ENCODE measurements at places on chromosomes 6 and 20. TPM values are rescaled to one million over a fixed set of nuclear protein-coding genes. Genes with fewer than 3 reads are reported as not detected.

LAMA2 gene
- total RNA-seq = 67.5 TPM

DNA sequence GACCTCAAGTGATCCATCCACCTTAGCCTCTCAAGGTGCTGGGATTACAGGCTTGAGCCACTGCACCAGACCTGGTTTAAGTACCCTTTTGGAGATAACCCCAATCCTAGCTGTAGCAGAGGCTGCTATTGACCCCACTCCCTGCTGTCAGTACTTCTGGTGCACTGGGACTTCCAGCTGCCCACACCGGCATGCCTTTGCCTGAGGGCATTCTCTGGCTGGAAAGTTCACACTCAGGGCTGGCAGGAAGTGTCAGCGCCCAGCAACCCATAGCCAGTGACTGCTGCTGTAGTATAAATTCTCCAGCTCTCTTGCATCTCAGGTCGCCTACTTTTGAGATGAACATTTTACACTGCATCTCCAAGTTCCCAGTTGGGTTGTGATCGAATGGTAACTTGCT lies 75.3 kb downstream of the UTRN start:
- DNase-seq = no peak

- no peak for DNase-seq
Observed at GRCh38 chr6:66538551-66539135, 831.6 kb upstream of the EYS start.

DNA sequence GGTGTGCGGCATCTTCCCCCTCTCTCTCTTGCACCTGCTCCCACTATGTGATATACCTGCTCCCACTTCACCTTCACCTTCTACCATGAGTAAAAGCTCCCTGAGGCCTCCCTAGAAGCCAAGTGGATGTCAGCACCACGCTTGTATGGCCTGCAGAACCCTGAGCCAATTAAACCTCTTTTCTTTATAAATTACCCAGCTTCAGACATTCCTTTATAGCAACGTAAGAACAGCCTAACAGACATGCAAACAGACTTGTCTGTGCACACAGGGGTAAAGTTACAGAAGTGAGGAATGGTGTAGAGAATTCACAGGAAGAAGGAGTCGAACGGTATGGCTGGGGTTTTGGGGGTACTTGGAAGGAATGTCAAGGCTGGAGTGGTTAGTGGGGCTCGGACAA lies 14.8 kb upstream of the TGM2 start:
- no peak for DNase-seq

DEF6 gene
- 0.51 TPM for total RNA-seq

PARD6B gene
- 1.0 TPM for total RNA-seq

GRCh38 chr6:3409699-3410384 lies 47.0 kb downstream of the SLC22A23 start:
- DNase-seq = no peak

GRCh38 chr6:43310624-43311023 lies 2.0 kb upstream of the CRIP3 start:
- DNase-seq = no peak

DNA sequence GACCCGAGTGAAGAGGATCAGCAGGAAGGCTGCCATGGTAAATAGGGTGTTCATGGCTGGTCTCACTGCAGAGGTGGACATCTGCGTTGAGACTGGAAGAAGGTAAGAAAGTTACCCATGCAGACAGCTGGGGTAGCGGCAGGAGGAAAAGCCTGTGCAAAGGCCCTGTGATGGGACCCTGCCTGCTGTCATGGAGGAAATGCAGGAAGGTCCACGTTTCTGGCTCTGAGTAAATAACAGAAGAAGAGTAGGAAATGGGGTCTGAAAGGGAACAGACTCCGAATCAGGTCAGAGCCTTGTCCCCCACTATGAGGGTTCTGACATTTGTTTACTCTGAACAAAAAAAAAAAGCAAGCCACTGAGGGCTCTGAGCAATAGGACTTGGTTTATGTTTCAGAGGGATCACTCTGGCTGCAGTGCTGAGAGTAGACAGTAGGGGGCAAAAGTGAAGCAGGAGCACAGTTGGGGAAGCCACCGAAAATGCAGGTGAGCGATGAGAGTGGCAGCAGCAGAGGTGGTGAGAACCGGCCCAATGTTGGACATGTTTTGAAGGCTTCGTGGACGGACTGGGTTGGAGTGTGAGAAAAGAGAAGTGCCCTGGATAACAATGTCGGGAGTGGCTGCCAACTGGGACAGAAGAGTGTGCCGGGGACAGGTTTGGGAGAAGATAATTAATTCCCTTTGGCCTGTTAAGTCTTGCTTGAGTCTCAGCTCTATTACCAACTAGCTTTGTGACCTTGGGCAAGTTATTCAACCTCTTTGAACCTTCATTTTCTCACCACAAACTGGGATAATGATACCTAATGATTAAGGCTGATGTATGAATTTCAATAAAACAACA lies 57.9 kb upstream of the MAP7 start:
- peak; percentile 64 for DNase-seq
